ENCODE measurements at places on chromosomes 13 and 19. TPM values are rescaled to one million over a fixed set of nuclear protein-coding genes. Genes with fewer than 3 reads are reported as not detected.

The KIR2DL1 gene
- total RNA-seq = not detected

The CEACAM8 gene
- total RNA-seq = not detected

The ANGPTL8 gene
- not detected for total RNA-seq

The FAM216B gene
- not detected for total RNA-seq
